Right renal cortex interstitium (tissue), 3 donors: ENCODE measurements at places on chromosomes 12 and 14. TPM values are rescaled to one million over a fixed set of nuclear protein-coding genes. Genes with fewer than 3 reads are reported as not detected.

The TSPAN8 gene
- polyA plus RNA-seq: 30.5 TPM

GRCh38 chr12:117671734-117672133 is 297.1 kb downstream of the KSR2 start:
- no peak for DNase-seq

- DNase-seq: no peak
Measured at GRCh38 chr14:103445806-103446205, 60.6 kb downstream of the MARK3 start.

DNA sequence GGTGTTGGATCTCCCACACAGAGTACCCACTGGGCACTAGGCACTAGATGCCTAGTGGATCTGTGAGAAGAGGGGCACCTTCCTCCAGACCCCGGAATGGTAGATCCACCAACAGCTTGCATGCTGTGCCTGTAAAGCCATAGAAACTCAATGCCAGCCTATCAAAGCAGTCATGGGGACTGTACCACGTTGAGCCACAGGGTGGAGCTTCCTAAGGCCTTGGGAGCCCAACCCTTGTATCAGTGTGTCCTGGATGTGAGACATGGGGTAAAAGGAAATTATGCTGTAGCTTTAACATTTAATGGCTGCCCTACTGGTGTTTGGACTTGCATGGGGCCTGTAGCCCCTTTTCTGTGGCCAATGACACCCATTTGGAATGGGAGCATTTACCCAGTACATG is 1024.9 kb downstream of the TMEM121 start:
- no peak for DNase-seq

The CPM gene
- polyA plus RNA-seq: 25.4 TPM

GRCh38 chr14:94395888-94396574 is 7.6 kb upstream of the SERPINA1 start:
- DNase-seq: no peak

DNA sequence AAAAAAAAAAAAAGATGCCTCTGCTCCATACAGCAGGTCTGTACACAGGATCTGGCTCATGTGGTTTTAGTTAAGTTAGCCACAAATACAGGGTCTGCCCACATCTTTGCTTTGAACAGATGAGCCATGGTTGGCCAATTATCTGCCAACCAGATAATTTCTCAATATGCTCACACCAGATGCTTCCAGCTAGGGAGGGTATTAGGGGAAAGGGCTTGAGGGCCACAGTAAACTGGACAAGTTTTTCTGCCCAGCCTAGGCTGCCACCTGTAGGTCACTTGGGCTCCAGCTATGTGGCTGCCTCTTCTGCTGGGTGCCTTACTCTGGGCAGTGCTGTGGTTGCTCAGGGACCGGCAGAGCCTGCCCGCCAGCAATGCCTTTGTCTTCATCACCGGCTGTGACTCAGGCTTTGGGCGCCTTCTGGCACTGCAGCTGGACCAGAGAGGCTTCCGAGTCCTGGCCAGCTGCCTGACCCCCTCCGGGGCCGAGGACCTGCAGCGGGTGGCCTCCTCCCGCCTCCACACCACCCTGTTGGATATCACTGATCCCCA is 776 bp downstream of the RDH5 start:
- no peak for DNase-seq

The CCDC85C gene
- 25.4 TPM for polyA plus RNA-seq

DNA sequence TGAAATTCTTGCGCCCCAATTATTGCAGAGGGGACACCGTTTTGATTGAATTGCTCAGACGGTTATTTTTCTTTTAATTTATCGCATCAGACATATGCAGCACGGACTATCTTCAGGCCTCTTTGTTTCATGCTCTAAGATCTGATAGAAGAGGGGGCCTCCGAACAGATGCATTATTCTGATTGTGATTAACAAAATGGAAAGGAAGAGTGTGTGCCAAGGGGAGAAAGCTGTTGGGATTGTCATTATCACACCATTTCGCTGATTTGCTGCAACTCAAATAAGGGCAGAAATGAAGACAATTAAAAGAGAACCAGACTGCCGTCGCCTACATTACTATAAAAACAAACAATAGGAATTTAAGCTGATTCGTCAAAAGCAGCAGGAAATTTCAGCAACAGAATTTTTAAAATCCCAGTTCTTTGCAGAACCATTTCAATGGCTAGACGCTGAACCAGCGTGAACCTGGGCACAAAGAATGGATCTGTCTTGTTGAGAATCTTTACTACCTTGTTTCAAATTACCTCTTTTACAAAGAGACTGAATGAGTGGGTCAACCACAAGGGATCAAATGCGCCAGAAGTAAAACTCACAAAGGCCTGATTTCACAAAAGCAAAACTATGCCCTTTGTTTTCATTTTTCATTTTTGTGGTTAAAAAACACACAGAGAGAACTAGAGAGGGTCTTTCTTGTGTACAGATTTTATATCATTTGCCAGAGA is 30.6 kb downstream of the TMEM132D start:
- DNase-seq: no peak

DNA sequence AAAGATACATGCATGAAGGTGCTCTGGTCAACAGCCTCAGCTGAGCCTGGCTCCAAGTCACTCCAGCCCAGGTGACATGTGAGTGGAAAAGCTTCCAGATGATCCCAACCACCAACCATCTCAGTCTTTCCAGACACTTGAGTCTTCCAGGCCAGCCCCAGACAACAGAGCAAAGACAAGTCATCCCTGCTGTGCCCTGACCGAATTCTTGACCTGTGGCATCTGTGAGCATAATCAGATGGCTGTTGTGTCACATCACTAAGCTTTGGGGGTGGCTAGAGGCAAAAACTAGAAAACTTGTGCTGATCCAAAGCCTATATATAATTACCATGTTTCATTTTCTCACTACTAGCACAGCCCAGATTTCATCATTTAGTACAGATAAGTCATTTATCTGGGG is 50.8 kb upstream of the ISM2 start:
- DNase-seq: no peak

The KRT3 gene
- not detected for polyA plus RNA-seq

The SSTR1 gene
- polyA plus RNA-seq: 1.6 TPM

DNA sequence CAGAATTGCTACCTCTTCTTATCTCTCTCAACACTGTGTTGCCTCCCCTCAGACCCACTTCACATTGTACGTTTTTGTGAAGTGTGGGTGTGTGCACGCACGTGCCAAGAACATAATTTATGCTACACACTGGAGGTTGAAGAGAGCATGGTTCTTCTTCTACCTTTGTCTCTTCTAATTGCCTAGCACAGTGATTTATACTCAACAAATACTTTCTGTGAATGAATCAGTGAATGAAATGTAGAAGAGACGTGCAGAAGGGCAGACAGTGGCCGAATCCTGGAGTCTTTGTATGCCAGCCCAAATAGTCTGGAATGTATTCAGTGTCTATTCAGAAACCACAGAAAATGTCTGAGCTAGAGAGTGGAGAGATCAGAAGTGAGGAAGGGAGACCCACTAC is 4.6 kb upstream of the SAMD4A start:
- no peak for DNase-seq

GRCh38 chr14:104227806-104228205 is 89.4 kb downstream of the KIF26A start:
- no peak for DNase-seq

DNA sequence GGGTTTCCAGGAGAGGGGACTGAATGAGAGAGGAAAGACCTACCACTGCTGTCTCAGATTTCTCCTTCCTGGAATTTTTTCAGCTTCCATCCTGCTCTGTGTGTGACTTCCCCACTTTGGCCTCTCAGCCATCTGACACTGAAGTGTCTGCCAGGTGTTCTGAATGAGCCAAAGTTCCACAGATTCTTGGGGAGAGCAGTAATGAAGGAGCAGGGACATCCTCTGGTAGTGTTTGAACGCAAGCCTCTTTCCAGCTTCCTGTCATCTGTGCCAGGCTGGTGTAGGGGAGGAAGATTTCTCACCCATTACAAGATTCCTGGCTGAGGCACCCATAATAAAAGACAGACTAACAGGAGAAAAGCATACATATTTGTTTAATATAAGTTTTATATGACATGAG is 141.7 kb upstream of the NRXN3 start:
- DNase-seq: no peak
